ENCODE measurements at places on chromosomes 7 and 10.

GRCh38 chr10:96992721-96993120 lies 160.6 kb downstream of the LCOR start:
- no peak for DNase-seq

DNA sequence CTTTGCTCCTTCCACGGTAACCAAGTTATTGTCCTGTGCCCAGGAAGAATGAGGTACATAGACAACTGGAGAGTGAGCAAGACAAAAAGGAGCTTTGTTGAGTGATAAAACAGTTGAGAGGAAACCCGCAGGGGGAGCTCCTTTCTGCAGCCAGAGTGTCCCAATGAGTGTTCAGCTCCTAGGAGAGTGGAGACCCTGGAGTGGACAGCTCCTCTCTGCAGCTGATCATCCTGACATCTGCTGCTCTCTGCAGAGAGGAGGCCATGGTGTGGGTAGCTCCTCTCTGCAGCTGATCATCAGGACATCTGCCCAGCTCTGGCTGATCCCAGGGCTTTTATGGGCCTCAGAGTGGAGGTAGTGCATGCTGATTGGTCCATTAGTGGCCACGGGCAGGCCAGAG lies 53.4 kb upstream of the PCDH15 start:
- DNase-seq = no peak

- DNase-seq = no peak
These were observed 114.2 kb downstream of the MACC1 start for GRCh38 chr7:20102982-20103381.

- DNase-seq = no peak
These were observed 271.6 kb upstream of the SLC26A5 start for GRCh38 chr7:103717574-103717973.

GRCh38 chr10:123559066-123559822 lies 106.9 kb upstream of the GPR26 start:
- peak; percentile 48 for DNase-seq

DNA sequence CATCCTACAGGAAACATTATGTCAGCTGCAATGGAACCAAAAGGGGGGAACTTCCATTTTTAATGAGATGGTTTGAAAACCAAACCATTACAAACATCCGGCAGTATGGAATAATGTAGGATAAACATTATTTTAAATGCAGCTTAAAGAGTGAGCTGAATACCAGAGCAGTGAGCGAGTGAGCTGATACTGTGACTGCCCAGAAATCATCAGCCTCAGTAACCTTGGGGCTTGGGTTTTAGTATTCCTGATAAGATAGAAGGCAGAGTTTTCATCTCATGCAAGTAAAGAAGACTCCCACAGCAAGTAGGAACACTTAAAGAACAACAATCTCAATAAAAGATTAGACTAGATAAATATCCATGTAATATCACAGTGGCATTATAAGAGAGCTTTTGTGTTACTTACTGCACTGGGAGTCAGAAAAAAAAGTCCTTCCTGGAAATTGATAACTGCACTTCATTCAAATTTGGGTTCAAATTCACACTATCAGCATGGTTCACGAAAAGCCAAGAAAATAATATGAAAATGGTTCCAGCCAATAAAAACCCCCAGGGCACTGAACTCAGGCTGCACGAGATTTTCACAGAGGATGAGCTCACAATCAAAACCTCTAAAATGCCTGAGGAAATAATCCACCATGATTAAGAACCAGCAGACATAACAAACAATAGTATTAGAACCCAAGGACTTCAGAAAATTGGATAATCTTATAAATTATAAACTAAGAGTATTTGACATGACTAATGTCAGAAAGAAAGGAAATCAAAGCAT lies 115.7 kb downstream of the MTPAP start:
- DNase-seq = no peak

GRCh38 chr10:4034907-4035598 lies 250.0 kb upstream of the KLF6 start:
- DNase-seq = no peak

DNA sequence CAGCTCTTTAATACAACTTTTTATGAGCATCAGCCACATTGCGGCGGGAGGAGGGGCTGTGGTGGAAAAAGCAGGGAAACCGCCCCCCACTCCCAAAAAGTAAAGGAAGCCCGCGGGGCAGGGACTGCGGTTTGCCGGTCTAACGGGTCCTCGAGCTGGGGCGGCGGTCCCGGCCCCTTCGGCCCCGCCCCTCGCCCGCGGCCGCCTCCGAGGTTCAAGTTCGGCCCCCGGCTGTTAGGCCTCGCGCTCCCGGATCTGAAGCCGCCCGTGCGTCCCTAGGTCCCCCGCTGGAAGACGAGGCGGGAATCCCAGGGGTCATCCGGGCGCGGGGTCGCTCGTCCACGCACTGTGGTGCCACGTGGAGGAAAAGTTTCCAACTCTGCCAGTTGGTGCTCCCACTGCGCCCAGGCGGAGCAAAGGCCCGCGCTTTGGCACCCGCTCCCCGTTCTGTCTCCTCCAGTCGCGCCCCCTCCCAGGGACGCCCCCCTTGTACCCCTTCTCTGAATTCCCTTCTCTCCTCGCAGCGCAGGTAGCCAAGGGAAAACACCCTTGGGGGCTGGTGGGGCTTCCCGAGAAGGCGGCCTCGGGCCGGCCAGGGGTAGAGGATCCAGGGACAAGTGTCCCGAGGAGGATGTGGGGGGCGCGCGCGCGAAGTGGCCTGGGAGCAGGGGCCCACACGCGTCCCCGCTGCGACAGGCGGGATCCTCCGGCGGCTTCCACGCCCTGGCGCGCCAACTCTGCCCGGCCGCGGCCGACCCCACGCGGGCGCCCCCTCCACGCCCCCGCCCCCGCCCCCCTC lies 798 bp upstream of the AUTS2 start:
- no peak for DNase-seq

DNA sequence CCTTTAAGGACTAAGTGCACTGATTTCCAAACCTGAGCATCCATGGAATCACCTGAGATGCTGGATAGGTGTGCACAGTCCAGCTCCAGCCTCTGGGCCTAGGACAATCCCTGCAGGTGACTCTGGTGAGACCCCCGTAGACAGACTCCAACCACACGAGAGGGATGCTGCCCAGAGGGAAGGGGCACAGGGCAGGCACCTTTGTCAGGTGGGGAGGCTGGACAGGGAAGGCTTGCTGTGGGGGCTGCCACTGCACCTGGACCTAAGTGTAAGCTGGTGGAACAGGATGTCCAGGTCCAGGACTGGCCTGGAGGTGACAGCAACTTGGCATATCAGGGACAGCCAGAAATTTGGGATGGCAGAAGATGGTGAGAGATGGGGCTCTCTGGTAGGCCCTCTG lies 45.1 kb upstream of the CTBP2 start:
- no peak for DNase-seq

DNA sequence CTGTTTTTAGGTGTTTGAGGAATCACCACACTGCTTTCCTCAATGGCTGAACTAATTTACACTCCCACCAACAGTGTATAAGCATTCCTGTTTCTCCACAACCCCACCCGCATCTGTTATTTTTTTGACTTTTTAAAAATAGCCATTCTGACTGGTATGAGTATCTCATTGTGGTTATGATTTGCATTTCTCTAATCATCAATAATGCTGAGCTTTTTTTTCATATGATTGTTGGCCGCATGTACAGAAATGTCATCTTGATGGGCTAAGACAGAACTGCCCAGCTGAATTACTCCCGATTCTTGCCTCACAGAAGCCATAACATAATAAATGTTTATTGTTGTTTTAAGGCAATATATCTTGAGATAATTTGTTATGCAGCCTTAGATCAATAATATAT lies 93.1 kb upstream of the DKK1 start:
- DNase-seq = no peak

- DNase-seq = no peak
These were observed 28.0 kb downstream of the SNX10 start for GRCh38 chr7:26319636-26320035.

- DNase-seq = no peak
These were observed 27.2 kb downstream of the CCM2 start for GRCh38 chr7:45026984-45027773.

- DNase-seq = no peak
These were observed 41.6 kb upstream of the FAM20C start for GRCh38 chr7:150811-151221.

Data from activated T-helper 1 cell treated with Interleukin-2 at 50 U/mL for 16 hours (primary cell).